ENCODE measurements at places on chromosomes 6 and 20.
A peak's percentile ranks its signal among the peaks of the same experiment; 100 is the strongest.

DNA sequence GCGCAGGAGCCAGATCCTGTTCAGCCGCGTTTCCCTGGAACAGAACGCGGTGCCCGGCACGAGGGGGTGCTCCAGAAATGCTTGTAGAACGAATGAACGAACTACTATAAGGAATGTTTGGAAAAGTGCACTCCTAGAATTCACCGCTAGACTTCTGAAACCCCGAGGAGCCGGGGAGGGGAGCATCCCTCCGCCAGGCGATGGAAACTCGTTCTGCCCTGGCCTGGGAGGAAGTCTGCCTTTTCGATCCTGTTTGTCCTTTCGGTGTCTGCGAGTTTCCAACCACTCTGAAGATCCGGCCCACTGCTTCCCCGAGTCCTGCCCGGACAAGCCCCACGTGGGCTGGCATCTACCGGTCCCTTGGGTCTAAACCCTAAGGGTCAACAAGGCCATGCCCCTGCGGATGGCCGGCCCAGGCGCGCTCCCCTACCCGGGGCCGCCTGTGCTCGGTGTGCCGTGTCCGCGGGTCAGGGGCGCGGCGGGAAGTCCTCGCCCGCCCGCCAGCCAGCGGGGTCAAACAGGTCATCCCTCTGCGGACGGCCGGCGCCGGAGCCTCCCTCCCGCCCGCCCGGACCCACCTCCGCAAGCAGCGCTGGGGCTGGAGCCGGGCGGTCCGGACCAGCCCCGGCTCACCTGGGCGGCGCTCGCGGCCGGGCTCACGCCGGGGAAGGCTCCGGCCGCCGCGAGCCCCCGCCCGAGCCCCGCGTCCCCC lies 526 bp downstream of the SULF2 start:
- DNase-seq: no peak

DNA sequence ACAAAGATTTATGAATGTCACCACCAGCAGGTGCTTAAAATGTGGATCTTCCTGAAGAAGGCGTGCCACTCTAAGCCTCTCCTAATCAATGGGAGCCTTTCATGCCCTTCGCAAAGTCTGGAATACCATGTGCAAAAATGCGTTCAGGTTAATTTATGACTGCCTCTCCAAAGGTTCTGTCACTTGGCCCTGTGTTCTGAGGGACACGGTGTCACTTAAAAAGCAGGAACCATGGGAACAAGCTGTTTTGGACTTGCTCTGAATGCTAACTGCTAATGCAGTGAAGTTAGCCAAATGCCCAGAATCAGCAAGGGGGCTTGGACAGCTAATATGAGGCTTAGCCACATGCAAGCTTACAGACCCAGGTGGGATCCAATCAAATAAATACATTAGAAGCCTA lies 250.3 kb downstream of the TSHZ2 start:
- DNase-seq: no peak

DNA sequence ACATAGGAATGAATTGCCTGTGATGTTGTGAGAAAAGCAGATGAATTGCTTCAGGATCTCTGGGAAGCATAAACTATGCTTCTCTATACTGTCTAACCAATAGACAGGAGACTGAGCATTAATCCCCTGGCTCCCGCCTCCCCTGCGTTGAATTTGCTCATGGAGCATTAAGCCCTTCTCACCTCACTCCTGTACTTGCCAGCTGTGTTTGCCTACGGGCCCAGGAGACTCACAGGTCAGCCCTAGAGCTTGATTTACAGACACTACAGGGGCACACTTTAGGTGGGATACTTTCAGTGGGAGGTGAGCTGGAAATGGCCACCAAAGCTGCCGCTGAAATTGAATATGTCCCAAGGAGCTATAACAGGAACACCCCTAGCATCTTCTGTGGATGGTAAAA lies 418.7 kb downstream of the CBLN4 start:
- DNase-seq: no peak

- no peak for DNase-seq
These were observed 62.2 kb downstream of the PERP start for GRCh38 chr6:138044972-138045371.

DNA sequence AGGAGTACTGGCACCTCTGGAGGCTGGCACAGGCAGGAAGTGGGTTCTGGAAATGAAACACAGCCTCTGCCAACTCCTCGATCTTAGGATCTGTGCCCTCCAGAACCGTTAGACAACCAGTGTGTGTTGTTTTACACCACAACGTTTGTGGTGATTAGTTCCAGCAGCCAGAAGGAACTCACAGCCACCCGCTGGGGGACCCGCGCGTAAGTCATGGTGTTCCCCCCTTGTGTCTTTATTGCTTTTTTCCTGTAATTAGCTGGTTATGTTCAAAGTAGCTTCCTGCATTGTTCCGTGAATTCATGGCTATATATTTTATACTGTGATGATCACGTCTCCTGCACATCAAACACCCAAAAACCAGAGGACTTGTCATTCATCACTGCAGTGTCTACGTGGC lies 117.4 kb downstream of the RNASET2 start:
- no peak for DNase-seq

- DNase-seq: no peak
These were observed 6.3 kb upstream of the PPP1R16B start for GRCh38 chr20:38799203-38799602.

- DNase-seq: no peak
These were observed 16.2 kb upstream of the RALY start for GRCh38 chr20:33977535-33977934.

DNA sequence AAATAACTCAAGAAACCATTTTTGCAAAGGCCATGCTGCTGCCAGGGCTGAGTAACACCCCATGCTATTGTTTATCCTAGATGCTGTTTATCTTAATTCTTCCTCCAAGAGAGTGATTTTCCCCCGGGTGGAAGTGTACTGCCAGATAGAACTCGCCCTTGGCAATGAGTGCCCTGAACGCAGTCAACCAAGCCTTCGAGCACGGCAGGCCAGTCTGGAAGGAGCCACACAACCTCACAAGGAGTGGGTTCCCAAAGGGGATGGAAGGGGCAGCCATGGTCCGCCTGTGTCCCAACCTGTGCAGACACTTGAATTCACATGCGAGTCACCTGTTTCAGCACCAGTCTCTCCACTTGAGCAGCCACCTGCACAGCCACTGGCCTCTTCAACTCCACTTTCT lies 31.9 kb downstream of the PNPLA1 start:
- no peak for DNase-seq

- DNase-seq: peak; percentile 73
These were observed 22.2 kb downstream of the RWDD2A start for GRCh38 chr6:83215131-83216047.

GRCh38 chr6:27214126-27214601 lies 33.3 kb upstream of the PRSS16 start:
- DNase-seq: no peak

GRCh38 chr6:106098383-106099234 lies 12.5 kb downstream of the PRDM1 start:
- peak; percentile 62 for DNase-seq

GRCh38 chr20:4451487-4452081 lies 270.1 kb upstream of the PRND start:
- DNase-seq: no peak

DNA sequence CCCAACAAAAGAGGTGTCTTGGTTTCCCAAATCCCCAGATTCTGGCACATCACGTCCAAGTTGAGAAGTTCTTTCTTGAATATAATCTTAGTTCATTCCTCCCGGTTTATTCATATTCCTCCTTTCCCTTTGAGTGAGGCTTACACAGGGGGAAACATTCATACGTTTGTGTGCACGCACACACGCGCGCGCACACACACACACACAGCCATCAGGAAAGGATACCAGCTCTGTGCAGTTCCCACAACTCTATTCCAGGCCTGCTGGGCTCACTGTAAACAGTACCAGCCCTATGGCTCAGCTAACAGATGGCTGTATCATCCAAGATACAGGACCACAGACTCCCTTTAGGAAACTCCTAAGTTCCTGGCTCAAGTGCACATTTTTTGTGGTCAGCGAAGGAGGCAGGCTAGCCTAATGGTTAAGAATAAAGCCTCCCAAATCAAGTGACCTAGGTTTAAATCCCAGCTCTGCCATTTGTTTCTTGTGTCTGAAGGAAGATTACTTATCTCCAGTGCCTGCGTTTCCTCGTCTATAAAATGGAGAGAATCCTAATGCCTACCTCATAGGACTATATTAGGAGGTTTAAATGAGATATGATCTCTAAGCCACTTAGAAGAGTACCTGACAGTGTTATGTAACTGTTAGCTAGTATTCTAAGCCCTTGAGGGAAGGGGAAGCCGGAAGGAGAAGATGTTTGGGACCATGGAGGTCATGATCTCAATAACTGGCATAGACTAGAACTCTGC lies 3.7 kb upstream of the TAF8 start:
- no peak for DNase-seq

DNA sequence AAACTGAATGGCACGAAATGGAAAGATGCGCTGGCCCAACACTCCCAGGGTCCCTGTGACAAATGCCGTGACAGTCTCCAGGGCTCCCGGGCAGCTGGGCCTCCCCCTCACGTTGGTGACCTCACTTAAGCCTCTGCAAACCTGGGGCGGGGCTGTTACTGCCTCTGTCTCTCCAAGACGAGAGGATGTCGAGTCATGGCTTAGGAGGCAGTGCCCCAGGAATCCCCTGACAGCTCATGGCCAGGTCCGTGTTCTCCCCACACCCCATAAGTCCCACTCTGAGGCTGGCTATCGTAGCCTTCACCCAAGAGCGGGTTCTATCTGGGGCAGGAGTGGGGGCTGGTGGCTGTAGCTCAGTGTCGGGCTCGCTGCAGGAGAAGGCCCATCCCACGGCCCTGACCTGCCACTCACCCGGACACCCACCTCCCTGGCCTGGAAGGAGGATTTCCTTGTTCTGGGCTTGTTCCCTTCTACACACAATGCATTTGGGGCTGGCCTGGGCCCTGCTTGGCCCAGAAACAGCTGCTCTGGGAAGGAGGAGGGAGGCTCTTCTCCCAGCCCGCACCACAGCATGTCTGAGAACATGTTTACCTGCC lies 5.6 kb upstream of the RPS21 start:
- DNase-seq: no peak

DNA sequence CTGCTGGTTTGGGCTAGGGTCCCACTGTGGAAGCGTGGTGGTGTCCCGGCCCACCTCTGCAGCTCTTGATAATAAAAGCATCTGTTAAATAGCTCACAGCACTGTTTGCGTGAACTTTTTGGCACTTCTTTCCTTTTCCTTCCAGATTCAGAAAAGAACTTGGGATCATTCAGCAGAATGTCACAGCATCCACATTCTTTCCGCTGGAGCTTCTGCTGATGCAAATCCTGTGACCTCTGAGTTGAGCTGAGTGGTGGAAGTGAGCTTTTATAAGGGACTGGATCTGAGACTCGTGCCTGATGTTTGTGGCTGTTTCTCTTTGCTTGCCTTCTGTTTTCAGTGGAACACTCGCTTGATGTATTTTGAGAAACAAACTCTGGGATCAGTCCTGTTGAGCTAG lies 3.9 kb downstream of the OSBPL2 start:
- no peak for DNase-seq

- DNase-seq: no peak
These were observed 1109.1 kb downstream of the HACE1 start for GRCh38 chr6:103750603-103751002.

GRCh38 chr6:96899019-96899418 lies 1.3 kb upstream of the NDUFAF4 start:
- peak; percentile 20 for DNase-seq

DNA sequence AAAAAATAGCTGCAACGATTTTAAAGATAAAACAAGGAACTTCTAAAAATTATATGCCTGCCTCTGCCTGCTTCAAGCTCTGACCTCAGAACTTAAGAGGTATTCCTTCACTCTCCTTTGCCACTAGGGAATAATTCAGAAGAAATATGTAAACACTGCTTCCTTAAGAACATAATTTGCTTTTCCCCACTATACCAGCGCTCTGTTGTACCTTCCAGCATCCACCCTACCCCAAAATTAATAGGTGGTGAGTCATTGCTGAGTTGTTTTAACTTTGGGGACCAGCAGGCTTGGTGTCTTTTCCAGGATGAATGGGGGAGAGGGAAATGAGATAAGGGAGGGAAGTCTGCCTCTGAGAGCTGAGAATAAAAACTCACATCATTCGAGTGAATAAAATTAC lies 107.7 kb upstream of the ATXN1 start:
- no peak for DNase-seq

GRCh38 chr6:6826095-6826901 lies 237.8 kb downstream of the LY86 start:
- peak; percentile 51 for DNase-seq

Measured in NCI-H1105 (cell line).